Panc1 (cell line): ENCODE measurements at places on chromosomes 13 and 19.

- no peak for DNase-seq
These were observed 129.1 kb downstream of the TNFRSF19 start for GRCh38 chr13:23699271-23699670.

DNA sequence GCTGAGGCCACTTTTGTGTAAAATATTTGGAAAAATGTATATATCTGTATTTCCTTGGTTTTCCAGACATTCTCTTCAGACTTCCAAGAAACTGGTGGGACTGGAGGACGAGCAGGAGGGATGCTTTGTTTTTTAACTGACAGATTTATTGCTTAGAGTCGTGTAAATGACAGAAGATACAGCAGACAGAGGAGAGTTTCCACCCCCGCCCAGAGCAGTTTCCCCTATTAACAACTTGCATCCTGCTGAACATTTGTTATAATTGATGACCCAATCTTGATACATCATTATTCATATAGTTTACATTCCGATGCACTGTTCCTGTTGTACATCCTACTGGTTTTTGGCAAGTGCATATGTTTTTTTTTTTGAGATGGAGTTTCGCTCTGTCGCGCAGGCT lies 7.1 kb upstream of the DOCK6 start:
- DNase-seq = no peak

DNA sequence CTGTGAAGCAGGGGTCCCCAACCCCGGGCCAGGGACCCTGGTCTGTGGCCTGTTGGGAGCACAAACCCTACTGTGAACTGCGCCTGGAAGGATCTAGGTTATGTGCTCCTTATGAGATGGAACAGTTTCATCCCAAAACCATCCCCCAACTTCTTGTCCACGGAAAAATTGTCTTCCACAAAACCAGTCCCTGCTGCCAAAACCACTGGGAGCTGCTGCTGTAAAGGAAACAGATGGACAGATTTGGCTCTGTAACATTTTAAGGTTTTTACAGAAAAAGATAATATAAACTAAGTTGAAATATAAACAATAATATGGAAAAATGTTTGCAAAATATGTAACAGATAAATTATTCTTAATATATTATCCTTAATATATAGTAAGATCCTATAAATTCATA lies 73.7 kb downstream of the COG6 start:
- DNase-seq = no peak

DNA sequence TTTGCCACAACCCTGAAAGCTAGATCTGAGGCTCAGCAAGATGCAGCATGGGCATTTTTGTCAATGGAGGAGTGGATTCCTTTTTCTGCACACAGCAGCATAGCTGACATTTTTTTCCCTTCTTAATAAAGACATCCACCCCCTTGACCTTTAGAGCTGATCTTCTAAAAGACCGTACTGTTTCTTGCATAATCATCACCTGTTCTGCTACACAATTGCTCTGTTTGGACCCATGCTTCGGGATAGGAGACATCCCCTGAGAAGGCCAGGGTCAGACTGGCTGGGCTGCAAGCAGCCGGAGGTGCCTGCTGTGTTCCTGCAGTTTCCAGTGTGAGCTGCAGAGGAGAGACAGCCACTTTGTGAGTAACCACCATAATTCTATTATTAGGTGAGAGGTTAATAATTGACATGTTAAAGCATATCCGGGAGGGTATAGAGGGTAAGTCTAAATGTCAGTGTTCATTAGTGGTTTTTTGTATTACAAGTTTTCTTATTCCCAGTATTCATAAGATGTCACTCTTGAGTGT lies 108.5 kb upstream of the C1QTNF9B start:
- DNase-seq = no peak

DNA sequence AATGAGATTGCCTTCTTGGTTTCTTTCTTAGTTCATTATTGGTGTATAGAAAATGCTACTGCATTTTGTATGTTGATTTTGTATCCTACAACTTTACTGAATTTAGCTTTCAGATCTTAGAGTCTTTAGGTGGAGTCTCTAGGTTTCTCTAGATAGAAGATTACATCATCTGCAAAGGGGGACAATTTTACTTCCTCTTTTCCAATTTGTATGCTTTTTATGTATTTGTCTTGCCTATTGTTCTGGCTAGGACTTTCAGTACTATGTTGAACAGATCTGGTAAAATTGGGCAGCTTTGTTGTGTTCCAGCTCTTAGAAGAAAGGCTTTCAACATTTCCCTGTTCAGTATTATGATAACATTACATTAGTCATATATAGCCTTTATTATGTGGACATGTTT lies 101.0 kb upstream of the SPRY2 start:
- DNase-seq = no peak

GRCh38 chr13:48892053-48892687 lies 83.5 kb upstream of the FNDC3A start:
- peak; percentile 61 for DNase-seq

DNA sequence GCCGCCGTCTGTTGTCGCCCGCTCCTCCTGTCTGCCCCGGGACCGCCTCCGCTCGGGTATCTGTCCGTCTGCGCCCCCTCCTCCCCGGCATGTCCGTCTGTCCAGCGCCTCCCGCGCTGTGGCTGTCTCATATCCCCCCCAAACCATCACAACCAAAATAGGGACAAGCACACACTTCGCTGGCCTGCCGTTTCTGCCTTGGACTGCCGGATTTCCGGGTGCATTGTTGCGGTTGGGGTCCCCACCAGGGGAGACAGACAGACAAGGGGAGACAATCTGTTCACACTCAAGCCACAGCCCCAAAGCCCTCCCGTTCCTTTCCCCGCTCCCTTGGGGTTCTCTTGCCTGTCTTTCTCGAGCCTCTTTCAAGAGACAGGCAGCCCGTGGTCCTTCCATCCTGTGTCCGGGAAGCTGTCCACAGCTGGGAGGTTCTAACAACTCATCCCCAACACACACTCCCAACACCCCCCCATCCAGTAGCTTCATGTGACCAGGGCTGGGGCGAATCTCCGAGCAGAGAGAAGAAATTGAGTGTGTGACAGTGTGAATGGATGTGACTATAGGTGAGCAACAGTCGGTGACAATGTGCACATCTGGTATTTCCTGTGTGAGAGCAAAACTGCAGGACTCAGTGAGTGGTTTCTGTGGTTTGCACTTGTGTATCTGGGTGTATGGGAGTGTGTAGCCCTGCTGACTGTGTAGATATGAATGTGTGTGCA lies 16.5 kb upstream of the FOSB start:
- DNase-seq = no peak

DNA sequence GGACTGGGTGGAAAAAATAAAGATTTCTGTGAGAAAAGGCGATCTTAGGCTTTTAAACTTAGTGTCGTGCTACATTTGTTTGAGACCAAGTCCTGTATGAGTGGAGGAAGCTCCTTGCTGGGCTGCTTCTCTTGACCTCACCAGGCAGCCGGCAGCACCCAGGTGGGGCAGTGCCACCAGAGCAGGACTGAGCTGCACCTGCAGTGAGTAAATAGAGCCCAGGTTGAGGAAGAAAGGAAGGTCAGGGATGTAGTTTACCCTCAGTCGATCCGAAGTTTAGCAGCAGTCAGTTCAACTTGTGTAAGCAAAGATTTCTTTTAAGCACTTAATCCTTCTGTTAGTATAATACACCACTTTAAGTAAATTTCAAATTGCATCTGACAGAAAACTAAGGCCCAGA lies 13.6 kb downstream of the HNRNPM start:
- no peak for DNase-seq

DNA sequence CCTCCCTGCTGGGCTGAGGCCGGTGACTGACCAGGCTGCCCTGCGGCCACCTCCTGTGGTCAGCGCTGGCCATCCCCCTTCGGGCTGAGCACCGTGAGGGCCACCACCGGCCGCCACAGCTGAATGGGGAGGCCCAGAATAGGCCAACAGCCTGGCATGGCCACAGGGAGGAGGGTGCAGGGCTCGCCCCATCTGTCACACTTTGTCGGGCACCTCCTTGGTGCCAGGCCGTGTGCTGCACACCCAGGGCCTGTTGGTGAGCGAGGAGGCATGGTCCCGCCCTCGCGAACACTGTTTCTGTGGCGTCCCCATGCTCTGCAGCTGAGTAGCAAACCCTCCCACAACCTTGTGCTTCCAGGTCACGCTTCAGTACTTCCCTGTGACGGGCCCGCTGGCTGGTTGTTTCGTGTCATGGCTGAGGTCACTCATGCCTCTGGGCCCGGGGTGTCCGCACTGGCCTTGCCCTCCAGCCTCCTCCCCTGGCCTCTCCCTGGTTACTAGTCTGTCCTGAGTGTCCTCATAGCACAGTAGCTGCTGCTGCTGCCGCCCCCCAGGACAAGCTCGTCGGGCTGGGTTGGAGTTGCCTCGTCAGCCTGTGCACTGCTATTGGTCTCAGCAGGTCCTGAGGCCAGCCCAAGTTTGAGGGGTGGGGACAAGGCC lies 15.2 kb downstream of the EPN1 start:
- no peak for DNase-seq

- no peak for DNase-seq
These were observed 359.5 kb downstream of the PCDH17 start for GRCh38 chr13:57991041-57991440.

DNA sequence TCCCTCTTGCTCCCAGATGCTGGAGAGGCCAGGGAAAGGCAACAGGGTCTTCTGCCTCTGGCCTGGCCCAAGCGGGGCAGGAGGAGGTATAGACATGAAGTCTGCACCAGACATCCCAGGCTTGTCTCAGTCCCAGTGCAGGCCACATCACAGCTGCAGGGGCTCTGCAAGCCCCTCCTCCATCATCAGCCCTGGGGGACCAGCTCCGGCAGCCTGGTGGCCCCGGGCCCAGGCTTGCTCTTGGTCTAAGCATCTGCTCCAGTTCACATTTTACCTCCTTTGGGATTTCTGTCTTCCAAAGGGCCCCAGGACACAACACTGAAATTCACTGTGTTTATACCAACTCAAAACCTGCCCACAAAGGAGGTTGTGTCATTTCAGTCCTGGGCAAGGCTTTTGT lies 359.4 kb downstream of the ZNF536 start:
- no peak for DNase-seq

- DNase-seq = no peak
These were observed 24.7 kb upstream of the GPR183 start for GRCh38 chr13:99331881-99332293.

- no peak for DNase-seq
These were observed 11.4 kb downstream of the FCHO1 start for GRCh38 chr19:17762505-17763229.

DNA sequence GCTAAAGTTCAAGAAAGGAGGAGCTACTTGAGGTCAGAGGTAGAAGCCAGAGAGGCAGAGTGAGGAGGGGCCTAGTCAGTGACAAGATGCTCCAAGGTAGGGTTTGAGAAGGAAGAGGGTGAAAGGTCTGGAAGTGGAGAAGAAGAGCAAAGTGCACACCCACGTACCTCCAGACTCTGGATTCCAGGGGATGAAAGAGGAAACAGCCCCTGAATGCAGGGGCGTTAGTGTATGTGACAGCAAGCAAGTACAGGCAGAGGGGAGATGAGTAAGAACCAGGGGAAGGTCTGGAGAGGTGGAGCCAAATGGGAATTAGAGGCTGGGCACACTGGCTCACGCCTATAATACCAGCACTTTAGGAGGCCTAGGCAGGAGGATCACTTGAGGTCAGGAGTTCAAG lies 8.7 kb downstream of the RPS28 start:
- DNase-seq = no peak

DNA sequence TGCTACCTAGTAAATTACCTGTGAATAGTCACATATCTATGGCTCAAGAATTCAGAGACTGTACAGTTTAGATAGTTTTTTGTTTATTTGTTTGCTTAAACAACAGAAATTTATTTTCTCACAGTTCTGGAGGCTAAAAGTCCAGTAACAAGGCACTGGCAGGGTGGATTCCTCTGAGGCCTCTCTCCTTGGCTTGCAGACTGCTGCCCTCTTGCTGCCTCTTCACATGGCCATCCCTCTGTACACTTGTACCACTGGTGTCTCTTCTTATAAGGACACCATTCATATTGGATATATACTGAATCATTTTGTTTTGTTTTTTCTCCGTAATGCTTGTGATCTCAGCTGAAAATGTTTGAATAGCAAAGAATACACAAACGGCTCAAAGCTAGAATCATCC lies 56.4 kb upstream of the MIR17HG start:
- DNase-seq = no peak

DNA sequence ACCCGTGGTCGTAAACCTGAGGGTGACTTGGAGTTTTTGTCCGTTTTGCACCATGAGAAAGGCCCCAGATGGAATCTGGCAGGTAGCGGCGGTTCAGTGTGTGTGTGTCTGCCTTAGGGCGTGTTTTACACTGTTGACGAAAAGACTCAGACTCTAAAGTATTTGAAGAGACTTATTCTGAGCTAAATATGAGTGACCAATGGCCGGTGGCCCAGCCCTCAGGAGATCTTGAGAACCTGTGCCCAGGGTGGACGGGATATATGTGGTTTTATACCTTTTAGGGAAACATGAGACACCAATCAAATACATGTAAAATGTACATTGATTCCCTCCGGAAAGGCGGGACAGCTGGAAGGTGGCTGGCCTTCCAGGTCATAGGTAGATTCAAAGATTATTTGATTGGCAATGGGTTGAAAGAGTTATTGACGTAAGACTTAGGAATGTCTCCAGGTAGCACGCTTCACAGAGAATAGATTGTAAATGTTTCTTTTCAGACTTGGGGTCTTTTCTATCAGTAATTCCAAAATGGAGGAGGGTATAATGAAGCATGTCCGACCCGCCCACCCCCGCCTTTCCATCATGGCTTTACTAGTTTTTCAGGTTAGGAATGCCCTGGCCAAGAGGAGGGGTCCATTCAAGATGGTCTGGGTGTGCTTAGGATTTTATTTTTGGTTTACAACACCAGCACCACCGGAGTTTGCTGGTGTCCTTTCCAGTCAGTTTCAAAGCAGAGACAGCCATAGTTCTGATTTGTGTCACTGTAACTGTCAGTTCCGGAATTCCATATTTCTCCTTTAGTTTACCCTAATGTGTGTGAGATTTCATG lies 1.0 kb upstream of the ZNF529 start:
- no peak for DNase-seq

DNA sequence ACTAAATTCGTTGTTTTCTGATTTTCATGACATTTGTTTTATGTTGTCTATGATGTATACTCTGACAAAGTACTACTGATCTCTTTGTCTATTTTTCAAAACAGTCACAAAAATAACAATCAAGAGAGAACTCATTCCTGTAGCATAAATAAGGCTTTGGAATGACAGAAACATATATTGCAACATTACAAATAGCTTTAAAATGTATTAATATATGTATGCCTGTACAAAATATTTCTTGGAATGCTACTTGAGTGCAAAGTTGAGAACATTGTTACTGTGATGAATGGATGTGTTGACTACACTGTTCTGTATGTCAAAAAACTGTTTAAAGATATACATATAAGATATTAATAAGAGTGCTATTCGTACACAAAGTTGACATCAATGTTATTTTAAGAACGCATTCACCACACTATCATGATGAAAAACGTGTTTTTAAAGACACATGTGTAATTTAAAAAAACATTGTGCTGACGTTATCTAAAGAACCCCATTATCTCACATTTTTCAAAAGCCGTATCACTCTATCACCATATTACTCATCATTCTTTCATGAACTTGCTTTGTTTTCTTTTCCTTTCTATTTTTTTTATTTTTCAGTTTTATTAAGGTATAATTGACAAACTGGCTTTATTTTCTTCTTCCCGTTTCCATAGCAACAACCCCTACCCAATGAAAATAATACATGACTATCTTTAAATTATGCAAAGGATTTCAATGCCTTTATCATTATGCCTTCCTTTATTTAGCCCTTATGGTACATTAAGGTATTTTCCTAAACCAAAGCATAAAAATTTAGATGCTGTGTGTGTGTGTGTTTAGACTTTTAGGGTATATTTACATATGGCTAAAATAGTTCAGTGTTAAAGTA lies 918.8 kb downstream of the SLITRK1 start:
- no peak for DNase-seq
